CD4-positive, CD25-positive, alpha-beta regulatory T cell (primary cell): ENCODE measurements at places on chromosomes 11 and 22. TPM values are rescaled to one million over a fixed set of nuclear protein-coding genes. Genes with fewer than 3 reads are reported as not detected.

- H3K27me3 ChIP-seq = no peaks in the 10 kb centered on the region
- no peak overlapping the region for H3K4me3 ChIP-seq
- no peaks in the 10 kb centered on the region for H3K4me1 ChIP-seq
- H3K36me3 ChIP-seq = no peaks in the 10 kb centered on the region
These were observed 112.4 kb upstream of the PITPNB start for GRCh38 chr22:28031383-28031922.

DNA sequence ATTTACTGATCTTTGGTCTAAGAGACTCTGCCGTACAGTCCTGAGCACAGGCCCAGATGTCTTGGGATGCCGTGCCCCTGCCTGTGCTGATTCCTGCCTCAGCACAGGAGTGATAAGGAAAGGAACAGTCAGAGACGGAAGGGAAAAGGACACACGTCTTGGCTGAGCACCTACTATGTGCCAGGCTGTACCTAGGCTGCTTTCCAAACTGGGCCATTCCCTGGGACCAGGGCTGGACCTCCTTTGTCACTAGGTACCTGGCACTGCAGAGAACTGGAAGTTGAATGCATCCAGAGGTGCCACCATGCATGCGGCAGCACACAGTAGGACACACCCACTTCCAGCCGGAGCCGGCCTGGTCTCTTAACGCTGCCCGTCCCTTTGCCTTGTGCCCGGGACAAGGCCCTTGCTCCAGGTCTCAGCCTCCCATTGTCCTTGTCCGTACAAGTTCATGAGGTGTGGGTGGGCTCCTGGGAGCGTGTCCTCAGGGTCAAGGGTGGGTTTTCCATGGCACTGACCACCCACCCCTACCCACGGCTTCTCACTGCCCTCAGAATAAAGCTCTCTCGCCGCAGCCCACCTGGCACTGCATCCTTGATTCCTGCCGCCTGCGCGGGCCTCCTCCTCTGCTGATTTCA is 1.1 kb upstream of the SSTR3 start:
- no peak overlapping the region for H3K4me3 ChIP-seq
- no peak overlapping the region for H3K27ac ChIP-seq
- peaks cover 30% of the 10 kb centered on the region for H3K4me1 ChIP-seq
- H3K36me3 ChIP-seq = no peaks in the 10 kb centered on the region

DNA sequence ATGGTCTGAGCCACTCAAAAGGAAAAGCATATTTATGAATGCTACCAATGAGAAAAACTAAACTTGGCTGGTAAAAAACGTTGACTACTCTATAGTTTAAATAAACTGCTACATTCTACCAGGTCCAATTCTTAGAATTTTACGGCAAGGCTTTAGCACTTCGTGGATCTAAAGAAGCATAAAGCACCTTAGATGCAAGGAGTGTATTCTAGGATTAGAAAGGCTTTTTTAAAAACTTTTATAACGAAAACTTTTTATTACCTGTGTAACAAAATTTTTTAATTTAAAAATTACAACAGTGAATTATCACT is 13.9 kb downstream of the PHF21A start:
- no peaks in the 10 kb centered on the region for H3K36me3 ChIP-seq
- DNase-seq = no peak
- no peak overlapping the region for H3K27ac ChIP-seq
- H3K4me3 ChIP-seq = peak overlapping the region; percentile 8
- no peaks in the 10 kb centered on the region for H3K27me3 ChIP-seq
- H3K4me1 ChIP-seq = no peaks in the 10 kb centered on the region

Gene SLC1A2
- polyA plus RNA-seq = not detected

Gene KCNJ4
- not detected for polyA plus RNA-seq
